ENCODE measurements at places on chromosomes 4 and X. TPM values are rescaled to one million over a fixed set of nuclear protein-coding genes. Genes with fewer than 3 reads are reported as not detected.

The DLG3 gene
- 4.9 TPM for total RNA-seq

The AKAP14 gene
- total RNA-seq = not detected

The RHOXF2B gene
- not detected for total RNA-seq

The ABCG2 gene
- 17.9 TPM for total RNA-seq

The MAGEA11 gene
- total RNA-seq = not detected
